BJ (cell line): ENCODE measurements at places on chromosomes 4 and X. TPM values are rescaled to one million over a fixed set of nuclear protein-coding genes. Genes with fewer than 3 reads are reported as not detected.
A peak's percentile ranks its signal among the peaks of the same experiment; 100 is the strongest.

TRAM1L1 gene
- polyA plus RNA-seq, result 0.44 and 0.85 TPM in 2 replicates

PASD1 gene
- not detected in 2 replicates for polyA plus RNA-seq

TLR2 gene
- 0.05 TPM in 1 of 2 replicates, not detected in the other for polyA plus RNA-seq

RAB39B gene
- 0.26 and 0.29 TPM in 2 replicates for polyA plus RNA-seq

SLC9B1 gene
- 0.07 and 0.25 TPM in 2 replicates for polyA plus RNA-seq

TCEAL7 gene
- polyA plus RNA-seq, result 5.5 and 10.2 TPM in 2 replicates

PNMA5 gene
- not detected in 2 replicates for polyA plus RNA-seq

DNA sequence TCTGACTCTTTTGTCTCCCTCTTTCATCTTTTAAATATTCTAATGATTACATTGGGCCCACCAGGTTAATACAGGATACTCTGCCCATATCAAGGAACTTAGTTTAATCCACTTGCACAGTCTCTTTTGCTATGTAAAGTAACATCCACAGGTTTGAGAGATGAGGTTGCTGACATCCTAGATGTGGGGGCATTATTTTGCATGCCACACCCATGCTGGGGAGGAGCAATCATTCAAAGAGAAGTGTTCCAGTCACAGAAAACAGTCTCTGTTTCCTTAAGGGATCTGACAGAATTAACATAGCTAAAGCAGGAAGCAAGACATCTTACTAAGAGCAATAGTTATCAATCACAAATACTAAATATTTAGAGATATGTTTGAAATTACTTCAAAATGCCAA is 11.5 kb upstream of the TRAM1L1 start:
- DNase-seq, result no peak

DNA sequence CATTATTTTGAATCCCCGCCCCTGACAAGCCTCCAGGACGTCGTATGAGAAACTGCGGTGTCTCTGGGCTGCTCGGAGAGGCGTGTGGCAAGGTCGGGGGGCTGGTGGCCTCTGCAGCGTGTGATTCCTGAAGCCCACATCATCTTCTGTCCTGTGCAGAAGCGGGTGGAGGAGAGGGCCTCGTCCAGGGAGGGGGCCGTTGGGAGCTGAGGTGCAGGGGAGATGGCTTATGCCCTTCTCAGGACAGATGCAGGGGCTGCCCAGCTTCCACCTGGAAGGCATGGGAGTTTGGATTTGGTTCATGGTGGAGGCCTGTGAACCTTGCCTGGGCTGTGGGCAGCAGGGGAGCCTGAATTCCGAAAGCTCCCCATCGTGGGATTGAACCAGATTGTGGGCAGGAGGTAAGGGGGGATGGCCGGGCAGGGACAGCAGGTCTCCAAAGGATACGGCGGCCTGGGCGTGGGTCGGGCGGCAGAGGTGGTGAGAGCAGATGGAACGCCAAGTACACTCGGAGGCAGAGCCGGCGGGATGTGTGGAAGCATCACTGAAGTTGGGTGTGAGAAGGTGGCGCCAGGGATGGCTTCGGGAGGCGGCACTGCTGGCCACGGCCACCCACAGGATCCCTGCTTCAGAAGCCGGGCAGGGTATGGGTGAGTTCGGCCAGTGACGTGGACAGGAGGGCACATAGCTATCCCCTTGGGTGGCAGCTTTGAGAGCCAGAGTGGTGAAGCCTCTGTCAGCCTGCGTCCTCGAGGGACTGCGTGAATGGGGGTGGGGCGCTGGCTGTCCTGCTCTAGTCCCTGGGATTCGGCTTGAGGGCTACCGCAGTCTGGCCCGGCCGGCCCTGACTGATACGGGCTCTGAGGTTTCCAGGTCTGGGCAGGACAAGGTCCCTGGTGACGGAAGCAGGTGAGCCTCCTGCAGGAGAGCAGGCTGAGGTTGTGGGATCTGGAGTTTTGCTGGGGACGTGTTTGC is 76.3 kb upstream of the ADRA2C start:
- no peak for DNase-seq

DNA sequence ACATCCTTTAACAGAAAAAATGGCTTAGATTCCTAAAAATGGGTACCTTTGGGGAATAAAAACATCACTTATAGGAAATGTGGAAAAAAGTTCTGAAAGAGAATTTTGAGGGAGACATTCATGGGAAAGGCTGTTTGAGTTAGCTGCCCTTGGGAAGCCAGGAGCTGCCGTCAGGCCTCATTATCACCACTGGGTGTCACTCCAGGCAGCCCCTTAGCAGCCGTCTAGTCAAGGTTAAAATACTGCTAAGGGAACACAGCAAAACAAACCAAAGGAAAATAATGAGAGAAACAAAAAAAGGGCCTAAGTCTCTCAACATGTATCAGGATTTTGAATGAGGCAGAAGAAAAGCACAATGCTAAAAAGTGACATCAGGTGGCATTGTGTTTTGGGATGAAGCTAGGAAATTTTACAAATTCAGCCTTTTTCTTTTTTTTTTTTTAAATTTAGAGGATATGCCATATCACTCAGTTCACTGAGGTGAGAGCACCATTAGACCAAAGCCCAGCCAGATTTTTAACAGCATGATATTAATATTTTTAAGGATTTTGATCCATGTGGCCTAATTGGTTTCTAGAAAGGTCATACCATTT is 235.3 kb downstream of the GPAT3 start:
- no peak for DNase-seq

DNA sequence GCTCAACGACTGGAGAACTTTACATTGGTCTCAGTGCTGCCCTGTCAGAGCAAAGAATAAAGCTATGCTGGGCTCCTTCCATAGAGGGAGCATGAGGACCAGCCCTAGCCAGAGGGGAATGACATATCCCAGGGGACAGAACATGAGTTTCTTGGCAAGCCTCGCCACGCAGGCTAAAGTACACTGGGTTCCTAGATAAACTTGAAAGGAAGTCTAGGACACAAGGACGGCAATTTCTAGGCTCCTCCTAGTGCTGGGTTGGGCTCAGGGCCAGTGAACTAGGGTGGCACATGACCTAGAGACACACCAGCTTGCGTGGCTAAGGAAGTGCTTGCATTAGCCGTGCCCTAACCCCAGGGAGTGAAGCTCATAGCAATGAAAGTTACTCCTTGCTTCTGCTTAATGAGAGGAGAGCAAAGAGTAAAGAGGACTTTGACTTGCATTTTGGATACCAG is 141.0 kb downstream of the MAB21L2 start:
- no peak for DNase-seq

DNA sequence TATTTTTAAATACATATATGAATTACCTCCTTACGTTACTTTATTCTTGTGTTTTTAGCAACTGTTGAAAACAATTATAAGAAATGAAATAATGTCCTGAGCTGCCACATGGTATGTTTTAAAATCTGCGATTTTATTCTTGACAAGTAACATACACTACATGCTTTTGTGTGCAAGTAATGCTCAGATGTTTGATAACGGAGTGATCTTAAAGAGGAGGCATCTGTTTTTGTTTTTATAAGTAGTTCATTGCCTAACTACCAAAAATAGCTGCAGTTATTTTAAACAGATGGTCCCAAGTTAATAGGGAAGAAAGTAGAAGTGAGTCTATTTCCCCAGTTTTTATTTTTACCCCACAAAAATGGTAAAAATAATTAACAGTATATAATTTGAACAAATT is 55.2 kb downstream of the GAB1 start:
- DNase-seq, result peak; percentile 66

DNA sequence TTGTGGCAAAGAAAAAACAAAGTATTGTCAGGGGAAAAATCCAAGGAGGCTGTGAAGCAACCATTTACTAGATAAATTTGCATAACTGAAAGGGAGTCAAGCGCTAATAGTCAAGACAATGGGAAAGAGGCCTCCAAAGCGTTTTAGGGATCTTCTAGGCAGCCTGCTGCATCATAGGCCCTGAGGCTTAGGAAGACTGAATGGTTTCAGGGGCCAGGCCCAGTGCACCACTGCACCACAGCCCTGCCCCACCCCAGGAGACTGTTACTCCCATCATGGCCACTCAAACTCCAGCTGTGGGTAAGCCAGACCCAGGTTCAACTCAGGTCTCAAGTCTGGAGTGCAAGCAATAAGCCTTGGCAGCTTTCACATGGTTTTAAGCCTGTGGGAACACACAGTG is 362.9 kb downstream of the SH3BGRL start:
- no peak for DNase-seq

- no peak for DNase-seq
Observed at GRCh38 chr4:24807611-24808010, 12.2 kb downstream of the SOD3 start.

GRCh38 chr4:80229128-80229527 is 31.8 kb downstream of the PRDM8 start:
- DNase-seq, result no peak

GRCh38 chr4:81839347-81840042 is 367.8 kb upstream of the RASGEF1B start:
- DNase-seq, result no peak

- DNase-seq, result no peak
Observed at GRCh38 chr4:110229266-110229665, 30.9 kb upstream of the ELOVL6 start.

- peak; percentile 11 for DNase-seq
Observed at GRCh38 chr4:143617994-143618679, 82.3 kb downstream of the FREM3 start.

- DNase-seq, result no peak
Observed at GRCh38 chrX:149939655-149939904, 1.3 kb upstream of the EOLA2 start.

DNA sequence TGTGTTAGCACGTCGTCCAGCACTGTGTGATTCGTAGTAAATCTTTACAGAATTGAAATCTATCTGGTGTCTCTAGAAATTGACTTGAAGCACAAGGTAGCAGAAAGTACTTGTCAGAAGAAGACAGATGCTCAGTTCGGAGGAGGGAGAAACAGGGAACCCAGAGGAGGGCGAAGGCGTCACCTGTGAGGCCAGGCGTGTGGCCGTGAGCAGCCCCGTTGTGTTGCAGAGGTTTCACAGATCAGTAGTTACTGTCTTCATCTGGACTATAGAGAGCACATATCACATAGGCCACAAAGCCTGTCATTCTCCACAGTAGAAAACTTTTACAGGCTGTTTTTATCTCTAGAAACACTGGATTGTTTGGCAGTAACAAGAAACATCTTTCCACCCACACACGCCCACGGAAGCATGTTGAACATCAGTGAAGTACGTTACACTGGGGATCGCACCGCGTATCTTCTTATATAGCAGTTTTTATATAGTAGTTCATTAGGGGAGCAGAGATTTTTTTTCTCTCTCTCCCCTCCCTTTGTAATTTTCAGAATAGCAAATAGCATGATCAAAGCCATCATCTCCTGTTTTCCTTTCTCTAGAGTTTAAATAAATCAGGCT is 48.1 kb upstream of the TLR3 start:
- DNase-seq, result no peak

- no peak for DNase-seq
Observed at GRCh38 chr4:109589119-109589518, 29.1 kb downstream of the MCUB start.

DNA sequence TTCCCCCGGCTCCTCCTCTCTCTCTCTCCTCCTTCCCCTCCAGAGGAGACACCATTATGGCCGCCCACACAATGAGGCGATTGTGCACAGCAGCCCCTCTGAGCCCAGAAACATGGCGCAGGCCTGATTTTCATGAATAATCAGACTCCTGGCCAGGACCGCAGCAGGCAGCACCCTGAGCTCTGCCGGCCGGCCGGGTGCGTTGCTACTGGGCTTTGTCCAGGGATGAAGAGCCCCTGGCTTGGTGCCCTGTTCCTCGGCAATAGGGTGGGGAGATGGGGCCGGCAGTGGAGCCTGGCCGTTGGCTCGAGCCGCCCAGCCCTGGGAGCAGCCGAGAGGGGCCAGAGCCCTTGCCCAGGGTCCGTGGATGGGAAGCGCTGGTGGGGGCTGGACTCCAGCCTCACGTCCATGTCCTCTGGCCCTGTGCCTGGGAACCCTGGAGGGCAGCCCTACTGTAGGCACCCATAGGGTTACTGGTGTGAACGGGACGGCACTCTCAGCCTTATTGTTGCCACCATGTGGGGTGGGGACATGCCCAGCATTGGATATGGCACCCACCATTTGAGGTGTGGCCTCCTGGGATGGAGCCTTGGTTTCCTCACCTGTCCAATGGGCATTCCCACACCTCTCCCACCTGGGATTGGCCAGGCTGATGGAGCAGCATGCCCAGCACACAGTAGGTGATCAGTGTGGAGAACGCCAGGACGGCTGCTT is 103.0 kb downstream of the SORCS2 start:
- DNase-seq, result no peak

- no peak for DNase-seq
Observed at GRCh38 chr4:168739886-168740285, 243.0 kb downstream of the PALLD start.

GRCh38 chrX:10217198-10217597 is 60.4 kb downstream of the CLCN4 start:
- DNase-seq, result no peak

- no peak for DNase-seq
Observed at GRCh38 chrX:71492231-71493065, 40.5 kb upstream of the OGT start.

GRCh38 chr4:5639556-5639955 is 68.8 kb downstream of the EVC2 start:
- no peak for DNase-seq

DNA sequence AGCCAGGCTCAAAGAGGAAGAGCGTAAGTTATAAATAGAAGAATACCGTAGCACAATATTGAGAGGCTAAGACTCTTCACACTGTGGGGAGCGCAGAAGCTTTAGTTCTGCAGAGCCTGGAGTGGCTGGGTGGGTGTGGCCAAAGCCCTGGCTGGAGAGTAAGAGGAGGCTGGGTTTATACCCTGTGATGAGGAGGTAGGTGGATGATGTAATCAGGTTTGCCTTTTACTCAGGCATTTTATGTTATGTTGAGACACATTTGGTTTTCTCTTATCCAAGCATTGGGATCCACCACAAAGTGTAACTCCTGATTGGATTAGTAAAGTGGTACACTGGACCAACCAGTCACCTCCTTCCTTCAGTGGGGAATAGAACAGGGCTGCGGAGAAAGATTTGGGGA is 13.9 kb downstream of the CDS1 start:
- DNase-seq, result no peak

DNA sequence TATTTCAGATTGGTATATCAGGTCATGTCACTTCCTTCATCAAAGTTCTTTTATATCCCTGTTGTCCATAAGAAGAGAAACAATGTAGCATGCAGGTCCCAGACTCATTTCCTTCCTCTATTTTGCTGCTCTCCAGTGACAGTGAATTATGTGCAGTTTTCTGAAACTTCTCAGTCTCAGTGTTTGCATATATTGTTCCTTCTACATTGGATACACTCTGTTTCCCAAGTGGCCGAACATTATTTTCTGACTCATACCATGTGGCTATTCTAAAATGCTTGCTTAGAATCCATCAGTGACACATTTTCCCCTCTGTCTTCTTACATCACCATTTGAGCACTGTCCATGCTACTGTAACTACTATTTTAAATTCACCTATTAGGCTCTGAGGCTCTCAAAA is 305.7 kb downstream of the PDHA2 start:
- no peak for DNase-seq
